ENCODE measurements at places on chromosomes 4 and X.

DNA sequence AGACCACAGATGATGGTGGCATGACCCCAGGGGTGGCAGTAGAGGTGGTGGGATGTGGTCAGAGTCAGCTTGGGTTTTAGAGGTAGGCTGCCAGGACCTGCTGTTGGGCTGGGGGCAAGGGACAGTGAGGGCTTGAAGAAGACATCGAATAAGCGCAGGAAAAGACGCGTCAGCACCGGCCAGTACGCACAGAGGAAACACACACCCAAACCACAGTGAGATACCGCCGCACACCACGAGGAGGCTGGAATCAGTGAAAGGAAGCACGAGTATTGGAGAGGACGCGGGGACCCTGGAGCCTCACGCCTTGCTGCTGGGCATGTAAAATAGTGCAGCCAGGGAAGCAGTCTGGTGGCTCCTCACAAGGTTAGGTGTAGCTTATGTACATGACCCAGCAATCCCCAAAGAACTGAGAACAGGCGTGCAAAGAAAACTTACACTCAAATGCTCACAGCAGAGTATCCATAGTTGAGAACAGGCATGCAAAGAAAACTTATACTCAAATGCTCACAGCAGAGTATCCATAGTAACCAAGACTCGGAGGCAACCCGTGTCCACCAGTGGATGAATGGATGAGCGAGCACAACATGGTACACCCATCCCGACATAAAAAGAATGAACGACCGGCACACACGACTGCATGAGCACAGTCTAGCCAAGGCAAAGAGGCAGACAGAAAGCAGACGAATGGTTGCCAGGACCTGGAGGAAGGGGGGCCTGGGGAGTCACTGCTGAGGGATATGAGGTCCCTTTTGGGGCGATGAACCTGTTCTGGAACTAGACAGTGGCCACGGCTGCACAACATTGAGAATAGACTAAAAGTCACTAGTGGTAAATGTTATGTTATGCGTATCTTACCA lies 13.3 kb downstream of the PDZD4 start:
- DNase-seq, result no peak

- no peak for DNase-seq
Observed at GRCh38 chr4:30962939-30963338, 242.8 kb downstream of the PCDH7 start.

DNA sequence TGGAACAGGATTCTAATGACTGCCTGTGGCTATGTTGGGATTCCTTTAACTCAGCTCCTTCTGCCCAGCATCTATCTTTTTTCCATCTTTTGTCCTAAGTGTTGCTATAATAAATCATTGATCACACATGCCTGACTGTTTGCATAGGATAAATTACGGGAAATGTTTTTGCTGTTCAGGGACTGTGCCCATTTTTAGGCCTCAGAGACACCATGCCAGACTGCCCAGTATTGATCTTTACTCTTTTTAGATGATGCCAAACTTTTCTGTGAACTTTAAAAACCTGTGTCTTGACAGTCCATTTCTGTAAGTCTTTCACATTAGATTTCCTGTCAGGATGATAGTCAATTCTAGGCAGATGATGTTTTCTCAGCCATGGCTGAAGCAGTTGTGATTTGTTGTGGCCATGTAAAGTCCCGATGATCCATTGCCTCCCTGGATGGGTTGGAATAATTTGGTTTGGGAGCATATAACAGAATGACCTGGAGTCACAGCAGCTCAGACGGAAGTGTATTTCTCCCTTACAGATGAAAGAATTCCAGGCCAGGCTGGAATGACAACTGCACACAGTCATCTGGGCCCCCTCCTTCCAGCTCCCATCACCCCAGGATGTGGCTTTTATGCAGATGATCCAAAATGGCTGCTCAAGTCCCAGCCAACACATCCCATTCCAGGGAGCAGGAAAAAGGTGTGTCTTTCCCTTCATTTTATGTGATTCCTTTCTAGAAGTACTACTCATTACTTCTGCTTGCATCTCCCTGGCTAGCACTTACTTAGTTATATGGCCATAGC lies 3.4 kb downstream of the HTT-AS start:
- DNase-seq, result no peak

DNA sequence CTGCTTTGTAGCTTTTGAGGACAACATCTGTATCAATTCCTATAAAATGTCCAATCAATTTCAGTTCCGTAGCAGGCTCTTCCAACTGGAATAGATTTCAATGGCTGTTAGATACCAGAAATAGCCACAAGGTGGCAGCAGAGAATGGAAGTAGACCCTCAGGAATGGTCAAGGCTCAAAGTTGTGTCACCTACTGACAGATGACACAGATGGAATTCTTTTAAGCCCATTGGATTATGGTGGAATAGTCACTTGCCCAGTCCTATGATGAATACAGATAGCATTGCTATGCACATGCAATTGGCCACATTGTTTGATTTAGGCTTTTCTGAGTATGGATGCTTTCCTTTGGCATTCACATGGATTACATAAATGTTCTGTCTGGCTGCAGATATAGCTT lies 130.4 kb upstream of the RADX start:
- DNase-seq, result peak; percentile 65

- DNase-seq, result no peak
Observed at GRCh38 chr4:175035905-175036304, 117.7 kb downstream of the ADAM29 start.

GRCh38 chr4:108107101-108107500 lies 61.6 kb downstream of the LEF1 start:
- no peak for DNase-seq

DNA sequence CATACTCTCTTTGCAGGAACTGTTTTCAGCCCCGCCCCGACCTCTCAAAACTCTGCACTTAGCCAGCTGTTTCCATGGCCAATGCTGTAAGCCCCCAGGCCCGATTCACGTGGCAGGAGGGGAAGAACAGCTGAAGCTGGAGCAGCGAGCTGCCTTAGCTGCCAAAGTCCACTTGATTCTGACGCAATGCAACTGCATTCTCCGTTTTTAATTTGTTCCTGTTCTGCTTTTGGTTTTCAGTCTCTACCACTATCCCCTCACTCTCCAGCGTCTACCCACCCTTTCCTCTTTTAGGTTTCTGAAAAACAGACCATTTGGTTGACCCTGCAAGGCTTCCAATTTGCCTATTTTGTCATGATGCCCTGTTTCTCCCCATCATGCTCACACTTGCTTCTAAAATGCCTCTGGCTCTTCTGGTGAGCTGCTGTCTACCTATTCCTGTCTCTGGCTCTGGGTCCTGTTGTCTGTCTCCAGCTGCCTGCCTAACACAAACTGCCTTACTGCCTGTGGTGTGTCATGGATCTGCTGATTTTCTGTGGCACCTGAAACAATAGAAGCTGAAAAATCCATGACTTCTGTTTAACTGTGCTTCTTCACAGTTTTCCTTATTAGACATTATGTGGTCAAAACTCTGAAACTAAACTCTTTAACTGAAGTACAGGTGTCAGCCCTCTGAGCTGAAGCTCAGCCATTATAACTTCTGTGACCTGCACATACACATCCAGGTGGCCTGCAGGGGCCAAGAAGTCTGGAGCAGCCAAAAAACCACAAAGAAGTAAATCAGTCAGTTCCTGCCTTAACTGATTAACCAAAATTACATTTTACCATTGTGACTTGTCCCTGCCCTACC lies 160.5 kb upstream of the AGTR2 start:
- no peak for DNase-seq

DNA sequence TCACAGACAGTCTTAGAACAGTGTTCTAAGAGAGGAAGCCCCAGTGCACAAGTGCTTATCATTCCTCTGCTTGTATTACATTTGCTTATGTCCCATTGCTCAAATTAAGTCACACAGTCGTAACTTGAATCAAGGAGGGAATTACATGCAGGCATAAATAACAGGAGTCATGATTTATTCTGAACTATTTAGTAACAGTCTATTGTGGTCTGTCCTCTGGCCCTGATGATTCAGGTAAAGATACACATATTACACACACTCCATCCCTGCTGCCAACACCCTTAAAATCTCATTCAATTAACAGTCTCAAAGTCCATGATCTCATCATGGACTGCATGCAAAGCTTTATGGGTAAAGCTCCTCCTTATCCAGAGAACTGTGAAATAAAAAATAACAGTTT lies 60.1 kb downstream of the GRIA2 start:
- DNase-seq, result no peak

DNA sequence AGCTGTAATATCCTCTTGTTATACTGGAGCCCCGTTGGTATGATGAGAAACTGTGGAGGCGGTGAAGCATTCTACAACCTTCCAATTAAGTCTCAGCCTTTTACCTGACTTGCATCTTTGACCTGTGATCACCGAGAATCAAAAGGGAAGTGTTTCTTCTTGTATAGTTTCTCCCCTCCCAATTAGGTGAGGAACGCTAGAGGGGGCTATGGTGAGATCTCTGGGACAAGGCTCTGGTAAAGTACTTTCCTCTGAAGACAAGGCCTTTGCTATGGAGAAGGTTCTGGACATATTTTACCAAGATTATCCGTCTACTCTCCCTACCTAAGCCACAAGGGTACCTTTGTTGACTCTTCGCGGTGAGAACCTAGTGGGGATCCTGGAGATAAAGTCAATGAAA lies 111.3 kb downstream of the CBLL2 start:
- no peak for DNase-seq

DNA sequence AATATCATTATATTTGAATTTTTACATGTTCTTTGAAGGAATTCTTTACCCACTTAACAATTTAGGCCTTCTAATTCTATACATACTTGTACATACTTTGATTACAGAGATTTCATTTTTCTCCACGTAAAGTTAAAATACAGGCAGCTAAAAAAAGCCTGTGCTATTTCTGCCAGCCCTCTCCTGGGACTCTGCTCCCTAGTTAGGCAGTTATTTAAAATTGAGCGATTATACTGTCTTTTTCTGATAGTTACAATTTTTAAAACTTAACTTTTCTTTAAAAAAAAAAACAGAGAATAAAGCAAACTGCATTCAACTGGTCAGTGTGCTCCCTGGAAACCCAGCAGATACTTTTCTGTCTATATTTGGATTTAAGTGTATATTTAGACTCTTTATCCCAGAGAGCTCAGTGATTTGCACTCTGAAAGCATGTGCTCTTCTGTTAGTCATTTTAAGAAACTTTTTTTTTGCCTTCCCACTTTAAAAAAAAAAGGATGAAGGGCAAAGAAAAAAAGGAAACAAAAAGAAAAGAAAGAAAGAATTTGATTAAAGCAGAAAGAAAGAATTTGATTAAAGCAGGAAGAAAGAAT lies 18.1 kb upstream of the FAM241A start:
- no peak for DNase-seq

DNA sequence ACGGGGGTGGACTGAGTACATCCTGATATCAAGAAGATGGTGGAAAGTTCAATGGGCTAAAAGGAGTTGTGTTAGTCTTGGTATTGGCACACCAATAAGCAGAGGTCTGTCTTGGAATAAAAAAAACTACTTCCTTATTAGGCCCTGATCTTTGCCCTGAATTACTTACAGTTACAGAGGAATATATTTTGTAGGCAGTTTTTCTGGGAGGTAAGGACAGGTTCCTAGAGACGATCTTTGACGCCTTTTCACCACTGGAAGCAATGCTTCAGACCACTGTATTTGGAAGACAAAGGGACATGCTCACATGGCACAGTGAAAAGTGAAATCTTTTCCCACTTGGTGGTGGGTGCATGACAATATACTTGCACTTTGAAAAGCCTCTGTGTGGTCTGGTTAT lies 618 bp upstream of the XK start:
- DNase-seq, result no peak

GRCh38 chr4:20265726-20266125 lies 14.0 kb downstream of the SLIT2 start:
- no peak for DNase-seq

- DNase-seq, result no peak
Observed at GRCh38 chrX:20037186-20037585, 46.3 kb upstream of the BCLAF3 start.

- no peak for DNase-seq
Observed at GRCh38 chr4:43959976-43960375, 488.6 kb downstream of the KCTD8 start.

GRCh38 chr4:112029771-112030171 lies 115.5 kb upstream of the FAM241A start:
- no peak for DNase-seq

DNA sequence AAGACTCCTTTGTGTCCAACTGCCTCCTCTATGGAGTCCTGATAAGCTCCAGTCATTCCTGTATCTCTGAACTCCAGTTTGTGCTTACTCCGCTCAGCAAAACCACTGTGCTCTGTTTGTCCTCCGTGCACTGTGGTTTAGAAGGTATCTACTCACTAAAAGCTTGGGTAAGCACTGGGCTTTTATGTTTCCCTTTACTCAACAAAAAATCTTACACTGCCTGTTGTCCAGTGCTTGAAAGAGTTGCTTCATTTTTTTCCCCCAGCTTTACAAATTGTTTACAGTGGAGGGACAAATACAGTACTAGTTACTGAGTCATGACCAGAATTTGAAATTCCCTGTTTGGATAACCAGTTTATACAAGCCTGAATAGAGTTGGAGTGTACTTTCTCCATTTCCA lies 545.3 kb upstream of the FAT1 start:
- no peak for DNase-seq

- no peak for DNase-seq
Observed at GRCh38 chr4:163353054-163353453, 9.4 kb downstream of the NPY5R start.

GRCh38 chrX:112760697-112761096 lies 79.9 kb downstream of the AMOT start:
- no peak for DNase-seq

DNA sequence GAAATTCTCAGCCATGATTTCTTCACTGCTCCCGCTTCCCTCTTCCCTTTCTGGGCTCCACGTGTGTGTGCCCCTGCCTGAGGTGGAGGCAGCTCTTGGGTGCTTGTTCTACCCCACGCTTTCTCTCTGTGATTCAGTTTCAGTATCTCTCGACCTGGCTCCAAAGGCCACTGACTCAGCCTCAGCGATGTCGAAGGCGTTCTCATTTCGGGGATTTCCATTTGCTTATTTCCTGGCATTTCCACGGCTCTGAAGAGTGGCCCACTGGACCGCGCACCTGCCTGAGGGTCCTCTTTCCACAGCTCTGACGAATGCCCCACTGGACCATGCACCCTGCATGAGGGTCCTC lies 52.4 kb downstream of the GAK start:
- no peak for DNase-seq

GRCh38 chrX:142036116-142036515 lies 132.4 kb downstream of the MAGEC1 start:
- no peak for DNase-seq
